NCI-H146 (cell line): ENCODE measurements at places on chromosomes 1 and 21.

DNA sequence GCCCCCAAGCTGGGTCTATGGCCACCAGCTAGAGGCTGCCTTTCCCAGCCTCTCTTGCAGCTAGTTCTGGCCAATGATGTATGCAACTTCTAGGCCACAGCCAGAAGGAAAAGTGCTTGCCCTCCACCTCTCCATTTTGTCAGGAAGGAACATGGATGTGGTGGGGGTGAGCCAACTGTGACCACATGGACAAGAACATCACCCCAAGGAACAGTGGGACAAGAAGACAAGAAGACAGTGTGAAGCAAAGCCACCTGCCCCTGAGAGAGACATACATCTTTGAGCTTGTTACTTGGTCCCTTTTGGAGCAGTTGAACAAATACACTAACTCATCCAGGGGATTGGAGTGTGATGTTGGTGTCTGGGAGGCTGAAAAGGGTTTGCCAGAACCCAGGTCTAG, 105.8 kb upstream of the EDN2 start:
- no peak for DNase-seq

- DNase-seq: no peak
Measured at GRCh38 chr1:58487002-58487401, 59.5 kb downstream of the OMA1 start.

- no peak for DNase-seq
Measured at GRCh38 chr1:178682429-178682828, 42.6 kb upstream of the RALGPS2 start.

DNA sequence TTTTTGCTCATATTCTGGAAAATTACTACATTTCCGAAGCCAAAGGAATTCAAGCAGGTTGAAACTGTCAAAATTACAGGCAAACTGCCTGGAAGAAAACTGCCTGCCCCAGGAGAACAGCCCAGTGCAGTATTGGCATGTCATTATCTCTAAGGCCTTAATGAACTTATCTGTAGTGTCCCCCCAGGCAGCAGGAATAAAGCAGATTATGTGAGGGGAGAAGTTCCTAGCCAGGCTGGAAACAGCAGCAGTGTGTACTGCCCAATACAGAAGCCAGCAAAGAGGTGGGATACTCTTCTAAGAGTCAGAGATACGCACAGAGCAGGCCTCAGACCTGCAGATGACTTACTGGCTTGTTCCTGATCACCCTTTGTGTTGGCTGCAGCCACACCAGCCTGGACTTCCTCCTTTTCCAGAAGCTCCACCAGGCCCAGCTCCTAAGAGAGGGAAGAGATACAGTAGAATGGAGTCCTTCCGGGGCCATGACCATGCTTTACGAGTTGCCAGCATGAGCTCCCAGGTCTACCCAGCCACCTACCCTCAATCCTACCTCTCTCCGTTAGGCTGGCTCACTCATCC, 11.7 kb downstream of the IQGAP3 start:
- DNase-seq: no peak

GRCh38 chr1:45982359-45982758, 150.1 kb downstream of the PIK3R3 start:
- no peak for DNase-seq

- DNase-seq: no peak
Measured at GRCh38 chr1:88946861-88947260, 45.6 kb downstream of the KYAT3 start.

- no peak for DNase-seq
Measured at GRCh38 chr1:94872771-94873495, 52.8 kb downstream of the SLC44A3 start.

GRCh38 chr1:60345621-60346020, 272.1 kb upstream of the C1orf87 start:
- no peak for DNase-seq

DNA sequence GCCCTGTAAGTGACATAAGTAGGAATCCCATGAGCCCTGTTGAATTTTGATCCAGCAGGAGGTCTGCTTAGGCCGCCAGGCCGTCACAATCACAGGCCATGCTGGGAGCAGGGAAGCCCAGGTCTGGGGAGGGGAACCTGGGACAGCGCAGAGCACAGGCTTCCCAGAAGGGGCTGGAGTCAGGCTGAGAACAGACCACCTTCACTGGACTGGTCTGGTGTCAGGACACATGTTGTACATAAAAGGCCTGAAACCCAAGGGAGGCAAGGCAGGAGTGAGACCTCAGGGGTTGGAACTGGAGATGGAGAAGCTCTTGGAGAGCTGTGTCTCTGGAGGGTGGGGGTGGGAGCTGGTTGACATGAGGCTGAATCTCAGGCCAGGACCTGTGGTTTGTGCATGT, 63.3 kb upstream of the ARTN start:
- no peak for DNase-seq
